Activated naive CD8-positive, alpha-beta T cell treated with anti-CD3 and anti-CD28 coated beads, Interleukin-2, amount 10 ng/mL, durations not matched to agents 7 days and 5 days (primary cell): ENCODE measurements at places on chromosomes 6 and 20. TPM values are rescaled to one million over a fixed set of nuclear protein-coding genes. Genes with fewer than 3 reads are reported as not detected.

DNA sequence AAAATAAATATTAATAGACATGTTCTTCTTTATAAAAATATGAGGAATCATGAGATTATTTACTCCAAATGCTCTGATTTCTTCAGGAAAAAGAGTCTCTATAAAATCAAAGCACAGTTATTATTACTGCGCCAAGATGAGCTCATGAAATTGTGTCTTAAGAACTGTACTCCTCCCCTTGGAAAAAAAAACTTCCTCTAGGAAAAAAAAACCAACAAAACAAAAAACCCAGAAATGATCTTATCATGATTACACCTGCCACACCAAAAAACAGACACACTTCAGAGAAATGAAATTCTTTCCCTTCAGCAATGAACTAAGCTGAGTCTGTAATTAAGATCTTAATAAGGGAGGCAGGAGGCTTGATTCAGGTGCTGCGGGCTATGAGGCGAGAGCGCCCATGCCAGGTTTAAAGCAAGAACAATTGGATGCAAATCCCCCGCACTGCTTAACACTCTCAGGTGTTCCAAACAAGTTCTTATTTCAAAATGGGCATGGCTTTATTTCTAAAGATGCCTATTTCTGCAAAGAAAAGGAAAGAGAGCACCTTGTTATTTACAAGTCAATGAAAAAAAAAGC, 9.1 kb downstream of the NEDD9 start:
- DNase-seq, result no peak

DNA sequence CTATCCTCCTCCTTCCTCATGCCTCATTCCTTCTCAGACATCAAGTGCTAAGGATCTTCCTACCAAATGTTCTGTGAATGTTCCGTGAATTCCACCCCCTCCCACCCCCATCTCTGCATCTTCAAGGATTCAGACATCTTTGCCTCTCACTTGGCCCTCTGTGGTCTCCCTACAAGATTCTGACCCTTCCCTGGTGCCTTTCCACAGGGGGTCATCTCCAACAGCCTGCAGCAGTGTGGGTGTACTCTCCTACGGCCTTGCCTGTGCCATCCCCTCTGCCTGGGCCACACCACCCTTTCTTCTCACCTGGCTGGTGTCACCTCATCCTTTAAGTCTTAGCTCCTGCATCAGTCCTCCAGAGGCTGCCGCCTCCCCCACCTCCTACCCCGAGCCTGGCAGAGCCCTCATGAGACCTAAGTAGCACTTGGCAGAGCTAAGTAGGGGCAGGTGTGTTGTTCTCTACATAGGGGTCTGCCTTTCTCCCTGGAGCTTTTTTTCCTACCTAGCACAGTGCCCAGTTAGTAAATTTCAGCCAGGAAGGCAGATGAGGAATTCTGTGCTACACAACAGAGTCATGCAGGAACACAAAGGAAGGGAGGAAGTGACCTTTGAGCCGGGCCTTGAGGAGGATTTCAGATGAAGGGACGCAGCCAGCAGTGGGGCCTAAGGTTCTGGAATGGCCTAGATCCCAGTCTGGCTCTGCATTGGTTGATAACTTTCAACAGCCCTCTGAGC, 43.1 kb downstream of the TM9SF4 start:
- DNase-seq, result no peak

GRCh38 chr20:31494131-31494530, 19.0 kb downstream of the REM1 start:
- DNase-seq, result no peak

- DNase-seq, result no peak
These were observed 80.8 kb upstream of the VSTM2L start for GRCh38 chr20:37822141-37822601.

DNA sequence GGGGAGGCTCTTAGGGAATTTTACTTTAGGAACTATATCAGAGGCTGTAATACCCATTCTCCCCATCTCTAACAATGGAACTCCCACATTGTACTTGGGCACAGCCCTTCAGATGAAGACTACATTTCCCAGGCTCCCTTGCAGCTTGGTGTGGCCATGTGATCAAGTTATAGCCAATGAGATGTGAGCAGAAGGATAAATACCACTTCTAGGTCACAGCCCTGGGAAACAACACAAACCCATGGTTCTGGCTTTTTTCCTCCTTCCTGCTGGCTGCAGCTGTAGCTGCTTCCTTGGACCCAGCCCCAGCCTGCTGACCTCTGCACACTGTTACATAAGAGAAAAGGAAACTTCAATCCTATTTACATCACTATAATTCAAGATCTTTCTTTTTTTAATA, 445.9 kb upstream of the JARID2 start:
- DNase-seq, result no peak

The LAMA4 gene
- total RNA-seq, result not detected

The FILIP1 gene
- total RNA-seq, result not detected

GRCh38 chr6:11703725-11704124, 74.9 kb downstream of the ADTRP start:
- no peak for DNase-seq
